Effector CD4-positive, alpha-beta T cell (primary cell): ENCODE measurements at places on chromosomes 3 and 15.
A peak's percentile ranks its signal among the peaks of the same experiment; 100 is the strongest.

- DNase-seq, result no peak
Observed at GRCh38 chr3:97934980-97935695, 37.1 kb downstream of the RIOX2 start.

- DNase-seq, result no peak
Observed at GRCh38 chr15:63938486-63939061, 104.8 kb upstream of the HERC1 start.

- no peak for DNase-seq
Observed at GRCh38 chr3:17990390-17990789, 248.0 kb upstream of the TBC1D5 start.

GRCh38 chr3:193978030-193978429 lies 157.9 kb upstream of the HES1 start:
- no peak for DNase-seq

DNA sequence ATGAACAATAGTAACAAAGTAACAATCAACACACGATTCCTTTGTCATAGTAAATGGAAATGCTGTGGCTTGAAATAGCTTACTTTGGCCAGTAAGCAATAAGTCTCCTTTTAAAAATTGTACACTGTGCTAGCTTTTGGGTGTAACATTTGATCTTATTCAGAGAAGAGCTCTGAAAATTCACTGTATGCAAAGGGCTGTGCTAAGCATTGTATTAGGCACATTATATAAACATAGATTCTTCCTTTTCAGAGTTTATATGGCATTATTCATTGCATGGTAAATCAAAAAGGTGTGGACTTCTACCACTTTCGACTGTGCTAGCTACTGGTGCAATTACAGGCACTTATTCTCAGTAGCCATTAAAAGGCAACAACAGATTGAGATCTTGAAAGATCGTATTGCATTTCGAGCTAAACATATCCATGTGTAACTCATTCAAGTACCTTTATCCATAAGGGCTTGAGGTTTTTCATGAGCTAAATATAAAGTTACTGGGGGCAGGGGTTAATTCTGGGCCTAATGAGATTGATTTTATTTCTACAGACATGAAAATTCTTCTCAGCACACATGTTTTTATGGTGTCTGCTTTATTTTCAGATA lies 246.8 kb downstream of the NR1D2 start:
- DNase-seq, result no peak

- DNase-seq, result peak; percentile 71
Observed at GRCh38 chr15:52528564-52529340, at the start of gene MYO5A. MYO5A (minus strand) TSS chr15:52528880; CDS start chr15:52528806, 74 bp downstream.

DNA sequence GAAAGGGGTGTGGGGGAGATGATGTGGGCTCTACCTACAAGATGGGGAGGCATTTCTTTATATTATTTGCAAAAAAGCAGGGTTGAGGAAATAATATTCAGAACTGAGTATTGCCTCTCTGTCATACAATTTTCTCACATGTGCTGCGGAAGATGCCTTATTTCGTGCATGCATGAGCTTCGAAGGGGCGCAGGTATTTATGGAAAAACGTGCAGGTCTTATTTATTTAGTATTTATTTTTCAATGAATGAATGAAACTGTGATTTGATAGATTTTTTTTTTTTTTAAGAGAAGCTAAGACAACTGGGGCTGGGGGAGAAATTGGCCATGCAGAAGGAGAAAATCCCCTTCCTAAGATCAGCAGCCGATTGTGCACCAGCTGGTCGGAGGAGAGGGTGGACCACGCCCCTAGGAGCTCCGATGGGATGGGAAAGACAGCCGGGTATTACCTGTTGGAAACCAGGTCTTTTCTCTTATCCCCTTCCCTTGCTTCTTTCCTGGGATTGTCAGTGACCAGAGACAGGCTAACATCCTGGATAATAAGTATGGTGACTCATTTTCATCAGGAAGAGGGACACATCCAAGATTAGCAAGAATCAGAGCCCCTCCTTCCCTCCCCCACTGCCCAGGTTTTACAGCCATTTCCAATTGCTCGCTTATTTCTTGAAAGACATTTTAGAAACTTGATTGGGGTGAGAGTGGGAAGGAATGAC lies 875 bp downstream of the GAP43 start:
- DNase-seq, result no peak

DNA sequence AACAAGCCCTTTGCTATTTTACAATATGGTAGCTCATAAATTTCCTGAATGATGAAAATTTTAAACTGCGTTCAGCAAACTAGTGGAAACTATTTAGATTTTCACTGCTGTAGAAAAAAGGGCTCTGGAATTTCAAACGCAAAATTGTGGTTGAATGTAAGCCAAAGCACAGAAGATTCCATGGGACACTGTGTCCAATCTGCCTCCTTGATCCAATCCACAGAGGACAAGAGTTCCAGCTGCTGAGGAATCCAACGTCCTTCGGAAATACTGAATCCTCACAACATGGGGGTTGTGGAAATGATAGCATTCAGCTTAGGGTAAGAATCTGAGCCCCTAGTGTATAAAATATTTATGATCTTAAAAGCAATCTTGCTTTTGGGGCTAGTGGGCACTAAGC lies 161.0 kb downstream of the PLD1 start:
- DNase-seq, result no peak

DNA sequence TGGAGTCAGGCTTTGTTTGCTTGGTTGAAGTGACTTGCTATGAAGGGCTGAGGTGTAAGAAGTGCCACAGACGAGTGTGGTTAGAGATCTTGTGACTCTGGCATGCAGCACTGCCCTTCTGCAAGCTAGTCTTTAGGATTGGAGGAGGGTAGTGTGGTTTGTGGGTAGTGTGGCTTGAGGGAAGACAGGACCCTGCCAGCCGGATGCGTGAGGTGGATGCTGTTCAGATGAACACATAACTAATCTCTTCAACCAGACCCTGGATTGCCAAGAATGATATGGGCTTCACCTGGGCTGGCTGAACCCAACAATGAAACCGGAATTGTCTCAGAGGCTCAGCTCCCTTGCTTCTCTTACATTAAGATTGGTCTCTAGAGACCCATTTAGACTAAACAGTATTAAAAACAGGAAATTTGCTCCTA lies 32.7 kb downstream of the STARD9 start:
- DNase-seq, result no peak

- DNase-seq, result no peak
Observed at GRCh38 chr3:46416811-46417510, 9.9 kb downstream of the CCRL2 start.

DNA sequence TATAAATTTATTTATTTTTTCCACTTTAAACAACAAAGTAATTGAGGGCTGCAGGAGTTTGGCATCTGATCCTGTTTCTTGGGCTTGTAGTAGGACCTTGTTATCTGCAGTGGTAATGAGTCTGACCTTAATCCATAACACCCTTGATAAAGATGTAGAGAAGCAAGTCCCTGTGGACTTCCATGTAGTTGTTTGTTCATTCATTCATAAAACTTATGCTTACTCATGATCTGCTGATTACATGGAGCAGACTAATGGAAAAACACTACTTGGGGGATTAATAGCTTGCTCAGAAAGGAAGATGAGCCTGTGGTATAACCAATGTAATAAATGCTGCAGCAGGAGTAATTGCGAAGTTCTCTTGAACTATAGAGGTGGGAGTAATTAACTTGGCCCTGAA lies 271.5 kb upstream of the TBL1XR1 start:
- DNase-seq, result no peak

GRCh38 chr15:26050984-26051383 lies 187.9 kb upstream of the ATP10A start:
- no peak for DNase-seq

DNA sequence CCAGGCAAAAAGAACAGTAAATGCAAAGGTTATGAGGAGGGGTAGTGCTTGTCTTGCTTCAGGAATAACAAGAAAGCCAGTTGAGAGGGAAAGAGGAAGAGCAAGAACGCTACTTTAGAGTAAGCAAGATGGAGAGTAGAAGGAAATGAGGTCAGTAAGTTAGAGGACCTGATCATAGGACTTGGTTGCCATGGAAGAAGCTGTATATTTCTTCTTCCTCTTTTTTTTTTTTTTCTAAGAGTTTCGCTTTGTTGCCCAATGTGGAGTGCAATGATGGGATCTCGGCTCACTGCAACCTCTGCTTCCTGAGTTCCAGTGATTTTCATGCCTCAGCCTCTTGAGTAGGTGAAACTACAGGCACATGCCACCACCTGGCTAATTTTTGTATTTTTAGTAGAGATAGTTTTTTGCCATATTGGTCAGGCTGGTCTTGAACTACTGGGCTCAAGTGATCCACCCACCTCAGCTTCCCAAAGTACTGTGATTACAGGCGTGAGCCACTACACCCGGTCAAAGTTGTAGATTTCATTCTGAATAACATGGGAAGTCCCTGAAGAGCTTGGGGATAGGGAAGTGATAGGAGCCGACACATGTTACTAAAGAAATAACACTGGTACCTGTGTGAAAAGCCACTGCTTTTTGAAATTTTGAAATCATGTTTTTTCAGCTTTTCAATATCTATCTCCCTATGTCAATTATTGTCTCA lies 527.9 kb upstream of the NAALADL2 start:
- no peak for DNase-seq

DNA sequence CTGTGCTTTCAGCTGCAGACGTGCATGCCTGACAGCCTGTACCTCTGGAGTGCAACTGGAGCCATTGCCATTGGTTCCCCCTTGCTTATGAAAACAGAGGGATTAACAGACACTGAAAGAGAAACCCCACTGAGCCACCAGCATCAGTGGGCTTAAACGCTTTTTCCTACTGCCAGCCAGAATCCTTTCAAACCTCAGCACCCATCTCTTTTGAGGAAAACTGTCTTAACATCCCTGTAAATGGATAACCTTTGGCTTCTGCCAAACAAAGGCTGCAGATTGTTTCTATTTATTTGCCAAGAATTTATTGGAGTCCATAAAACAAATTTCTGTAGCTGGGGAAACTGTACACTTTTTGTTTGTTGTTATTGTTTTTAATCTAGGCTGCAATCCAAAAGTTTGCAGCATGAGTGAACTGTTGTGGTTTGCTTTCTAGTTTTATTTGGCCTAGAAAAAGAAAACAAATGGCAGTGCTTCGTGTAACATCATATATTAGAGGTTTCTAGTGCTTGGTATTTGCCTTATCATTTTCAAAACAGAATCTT lies 369.2 kb upstream of the IL12A start:
- DNase-seq, result no peak

DNA sequence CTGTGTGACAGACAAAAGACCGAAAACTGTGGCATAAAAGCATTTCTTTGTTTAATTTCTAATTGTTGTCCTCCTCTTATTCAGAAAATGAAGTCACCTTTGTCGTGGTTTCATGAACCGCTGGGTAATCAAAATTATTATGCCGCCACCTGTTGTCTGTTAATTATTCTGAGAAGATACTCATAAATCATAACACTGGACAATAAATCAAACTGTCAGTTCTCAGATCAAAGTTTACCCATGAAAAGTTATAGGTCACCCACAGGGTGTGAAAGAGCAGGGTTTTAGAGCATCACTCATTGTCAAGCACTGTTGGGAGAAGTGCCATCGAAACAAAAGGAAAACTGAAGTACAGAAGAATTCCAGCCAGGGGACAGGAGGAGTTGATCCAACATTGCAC lies 474.3 kb downstream of the NR2F2 start:
- no peak for DNase-seq

GRCh38 chr3:148878095-148878494 lies 13.0 kb downstream of the CPA3 start:
- no peak for DNase-seq

DNA sequence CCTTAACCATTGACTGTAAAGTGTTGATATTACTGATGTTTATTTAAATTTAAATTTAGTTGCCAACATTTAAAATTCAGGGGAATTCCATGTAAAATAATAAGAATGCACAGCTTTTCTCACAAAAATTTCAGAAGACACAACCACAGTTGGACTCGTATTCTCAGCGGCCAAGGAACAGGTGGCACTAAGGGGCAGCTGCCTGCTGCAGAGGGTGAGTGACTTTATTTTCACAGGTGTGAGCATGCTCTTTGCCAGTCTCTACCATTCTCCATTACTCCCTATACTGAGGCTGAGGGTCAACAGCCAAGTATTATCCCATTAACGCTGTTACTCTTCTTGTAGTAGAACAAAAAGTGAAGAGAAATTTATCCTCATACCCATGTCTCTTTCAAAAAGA lies 92.1 kb upstream of the GADL1 start:
- no peak for DNase-seq

GRCh38 chr15:89075846-89076245 lies 12.4 kb upstream of the ABHD2 start:
- no peak for DNase-seq

- no peak for DNase-seq
Observed at GRCh38 chr3:58004973-58005372, 3.2 kb upstream of the FLNB start.

DNA sequence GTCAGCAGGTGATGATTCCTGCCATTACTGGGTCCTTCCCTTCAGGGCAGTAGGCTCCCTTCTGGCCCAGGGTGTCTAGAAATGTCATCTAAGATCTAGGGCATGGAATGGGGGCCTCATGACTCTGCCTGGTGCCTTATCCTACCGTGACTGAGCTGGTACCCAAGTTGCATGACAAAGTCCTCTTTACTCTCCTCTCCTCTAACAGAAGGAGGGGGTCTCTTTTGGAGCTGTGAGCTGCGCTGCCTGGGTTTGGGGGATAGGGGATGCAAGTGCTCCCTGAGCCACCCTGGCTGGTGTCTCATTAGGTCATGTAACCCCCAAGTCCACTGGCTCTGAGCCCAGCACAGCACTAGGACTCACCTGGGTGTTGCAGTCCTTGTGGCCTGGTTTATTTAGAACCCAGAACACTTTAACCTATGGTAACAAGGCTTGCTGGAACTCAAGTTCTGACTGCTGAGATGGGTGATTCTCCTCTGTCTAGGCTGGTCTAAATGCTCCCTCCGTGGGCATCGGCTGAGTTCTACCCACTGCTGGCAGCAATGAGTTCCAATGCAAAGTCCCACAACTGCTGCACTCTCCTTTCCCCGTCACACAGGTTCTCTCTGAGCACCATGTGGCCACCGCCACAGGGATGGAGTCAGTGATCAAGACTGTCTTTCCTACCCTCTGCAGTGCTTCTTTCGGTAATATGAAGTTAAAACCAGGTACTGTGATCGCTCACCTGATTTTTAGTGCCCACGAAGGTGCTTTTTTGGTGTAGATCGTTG lies 34.0 kb downstream of the XXYLT1 start:
- no peak for DNase-seq

DNA sequence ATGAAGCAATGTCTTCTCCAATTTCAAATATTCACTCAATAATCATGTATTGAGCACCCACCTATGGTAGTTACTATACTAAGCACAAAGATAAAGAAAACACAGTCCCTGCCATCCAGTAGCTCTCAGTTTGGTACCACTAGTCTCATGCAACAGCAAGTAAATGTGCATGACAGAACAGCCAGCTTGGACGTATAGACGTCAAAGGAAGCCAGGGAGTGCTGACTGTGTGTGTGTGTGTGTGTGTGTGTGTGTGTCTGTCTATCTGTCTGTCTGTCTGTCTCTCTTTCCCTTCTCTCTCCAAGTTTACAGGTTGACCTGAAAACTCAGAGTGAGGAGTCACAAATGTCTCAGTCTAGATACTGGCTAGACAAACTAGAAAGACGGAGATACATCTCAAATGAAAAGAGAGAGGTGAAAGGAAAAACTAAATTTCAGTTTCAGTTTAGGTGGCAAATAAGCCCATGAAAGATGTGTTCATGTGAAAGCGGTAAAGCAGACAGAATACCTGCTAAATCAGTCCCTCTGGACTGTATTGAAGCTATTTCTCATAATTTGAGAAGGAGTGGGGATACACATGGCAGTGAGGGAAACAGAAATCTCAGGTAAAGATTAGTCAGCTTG lies 141.1 kb upstream of the PTPRG start:
- no peak for DNase-seq

GRCh38 chr15:44296625-44297524 lies 8.4 kb downstream of the GOLM2 start:
- no peak for DNase-seq
